K562 (cell line): ENCODE measurements at places on chromosomes 5 and 9. TPM values are rescaled to one million over a fixed set of nuclear protein-coding genes. Genes with fewer than 3 reads are reported as not detected.
A peak's percentile ranks its signal among the peaks of the same experiment; 100 is the strongest.

The LMX1B gene
- not detected in 2 replicates for total RNA-seq

DNA sequence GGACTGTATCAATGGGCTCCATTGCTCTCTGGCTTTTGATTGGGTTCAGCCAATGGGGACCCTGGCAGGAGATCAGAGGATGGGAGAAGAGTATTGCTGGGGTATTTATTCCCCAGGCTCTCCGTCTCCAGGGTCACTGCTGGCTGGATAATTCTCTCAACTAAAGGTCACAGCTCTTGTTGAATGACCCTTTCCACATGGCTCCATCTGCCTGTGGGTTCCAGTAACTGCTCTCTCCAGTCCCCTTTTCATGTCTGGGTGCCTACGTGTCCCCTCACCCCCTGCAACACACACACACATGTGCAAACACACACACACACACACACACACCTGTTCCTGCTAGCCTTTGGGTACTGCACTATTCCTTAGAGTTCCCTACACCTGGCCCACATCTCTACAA is 53.9 kb upstream of the RIC1 start:
- no peak for DNase-seq

DNA sequence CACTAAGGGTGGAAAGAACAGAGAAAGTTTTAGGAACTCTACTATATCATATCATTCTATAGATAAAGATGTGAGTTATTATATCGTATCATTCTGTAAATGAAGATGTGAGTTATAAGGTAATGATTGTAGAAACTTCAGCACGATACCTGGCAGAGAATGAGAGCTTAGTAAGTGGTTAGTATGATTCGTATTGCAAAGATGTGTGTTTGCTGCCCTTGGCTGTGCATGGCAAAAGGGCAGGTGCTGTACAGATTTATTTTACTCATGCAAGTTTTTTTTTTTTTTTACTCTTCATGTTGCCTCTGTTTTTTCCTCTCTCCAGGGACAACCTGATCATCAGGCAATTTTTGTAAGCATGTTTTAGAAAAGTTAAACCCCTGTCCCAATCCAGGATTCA is 83.3 kb downstream of the EGFLAM start:
- DNase-seq: no peak

GRCh38 chr9:93096811-93097382 is 880 bp downstream of the CARD19 start:
- no peak for DNase-seq

- peak; percentile 56 for DNase-seq
Measured at GRCh38 chr9:33737811-33738606, 57.4 kb upstream of the PRSS3 start.
